ENCODE measurements at places on chromosomes 5 and 9.

- DNase-seq = no peak
Observed at GRCh38 chr9:72022841-72023240, 37.6 kb downstream of the C9orf57 start.

DNA sequence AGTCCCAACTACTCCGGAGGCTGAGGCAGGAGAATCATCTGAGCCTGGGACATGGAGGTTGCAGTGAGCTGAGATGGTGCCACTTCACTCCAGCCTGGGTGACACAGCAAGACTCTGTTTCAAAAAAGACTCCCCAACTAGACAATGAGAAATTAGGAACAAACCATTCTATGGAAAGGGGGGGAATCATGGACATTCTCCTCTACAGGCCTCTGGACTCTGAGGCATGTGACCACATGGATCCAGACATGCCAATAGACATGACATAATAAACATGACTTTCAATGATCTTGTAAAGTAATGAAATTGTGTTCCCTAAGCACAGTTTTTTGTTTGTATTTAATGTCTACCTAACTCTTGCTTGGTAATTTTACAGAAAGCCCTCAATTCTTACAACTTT lies 8.8 kb downstream of the HOMER1 start:
- no peak for DNase-seq

GRCh38 chr5:72372331-72372730 lies 52.2 kb downstream of the PTCD2 start:
- no peak for DNase-seq

GRCh38 chr9:72680593-72681282 lies 159.3 kb downstream of the TMC1 start:
- DNase-seq = peak; percentile 91

DNA sequence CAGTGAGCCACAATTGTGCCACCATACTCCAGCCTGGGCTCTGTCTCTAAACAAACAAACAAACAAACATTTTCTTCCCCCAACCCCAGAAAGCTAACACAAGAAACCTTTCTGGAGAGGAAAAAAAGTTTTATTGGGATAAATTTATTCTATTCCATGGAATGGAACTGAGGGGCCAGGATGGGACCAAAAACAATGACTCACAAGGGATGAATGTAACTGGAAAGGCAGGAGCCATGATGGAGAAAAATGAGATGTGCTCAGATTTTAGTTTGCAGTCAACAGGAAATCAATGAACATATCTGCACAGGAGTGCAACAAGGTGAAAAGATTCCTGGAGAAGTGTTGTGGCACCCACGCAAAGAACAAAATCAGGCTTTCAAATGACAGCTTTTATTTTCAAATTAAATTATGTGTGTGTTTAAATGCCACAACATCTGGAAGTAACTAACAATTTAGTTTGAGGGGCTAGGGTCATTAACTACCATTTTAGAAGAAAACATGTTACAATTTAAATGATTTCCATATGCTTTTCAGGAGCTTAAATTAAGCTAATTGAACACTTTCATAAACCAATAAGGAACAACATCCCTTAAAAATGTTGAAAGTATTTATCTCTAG lies 208.6 kb downstream of the TSSK1B start:
- DNase-seq = no peak
